ENCODE measurements at places on chromosomes 2 and 18. TPM values are rescaled to one million over a fixed set of nuclear protein-coding genes. Genes with fewer than 3 reads are reported as not detected.

Gene DLGAP1
- 0.36 TPM for total RNA-seq

Gene VSNL1
- total RNA-seq, result not detected

Gene NEB
- 1.2 TPM for total RNA-seq

Gene MEP1B
- not detected for total RNA-seq

Gene FNDC4
- total RNA-seq, result not detected

Gene DAPL1
- total RNA-seq, result not detected

Gene RFX8
- total RNA-seq, result 1.1 TPM

Gene LYPD1
- not detected for total RNA-seq

Gene GALNT3
- total RNA-seq, result 3.3 TPM

Gene ST8SIA5
- not detected for total RNA-seq

Gene PIEZO2
- not detected for total RNA-seq

Gene WBP1
- total RNA-seq, result 79.1 TPM

Gene MRPL19
- 10.7 TPM for total RNA-seq

Gene RGPD4
- 0.53 TPM for total RNA-seq

Gene CAPN14
- total RNA-seq, result 0.20 TPM

Gene CLEC4F
- total RNA-seq, result not detected

Gene ASAP2
- total RNA-seq, result not detected

Gene GRHL1
- total RNA-seq, result 0.38 TPM

Gene AGXT
- total RNA-seq, result not detected

Gene TTC32
- 54.2 TPM for total RNA-seq

Gene TCF23
- total RNA-seq, result not detected

Gene CDH7
- not detected for total RNA-seq

Gene MOCOS
- total RNA-seq, result not detected

Gene VWC2L
- not detected for total RNA-seq

Gene SCRN3
- total RNA-seq, result 7.6 TPM

Gene CDK5R2
- not detected for total RNA-seq

Gene TOGARAM2
- 2.0 TPM for total RNA-seq

Gene OSBPL1A
- 2.7 TPM for total RNA-seq

Gene ALPI
- not detected for total RNA-seq

Gene VIL1
- 0.20 TPM for total RNA-seq

Gene RBM43
- 15.0 TPM for total RNA-seq

Gene NEURL3
- total RNA-seq, result not detected

Gene IL36B
- not detected for total RNA-seq

Gene ALPP
- total RNA-seq, result not detected

Gene CD226
- total RNA-seq, result 74.8 TPM

Gene ANKRD62
- total RNA-seq, result not detected

Gene EVX2
- total RNA-seq, result not detected

Gene PNO1
- 29.5 TPM for total RNA-seq

Gene SCYGR4
- total RNA-seq, result not detected

Gene KIAA2012
- not detected for total RNA-seq

Gene CELF4
- not detected for total RNA-seq

Gene GPR155
- 8.3 TPM for total RNA-seq

Gene IL36G
- not detected for total RNA-seq

Gene KLHL41
- not detected for total RNA-seq

Gene COA5
- total RNA-seq, result 29.2 TPM

Gene CCL20
- 2.2 TPM for total RNA-seq

Gene ARHGAP28
- not detected for total RNA-seq

Gene FBXO36
- 0.84 TPM for total RNA-seq

Gene OBSL1
- total RNA-seq, result 0.49 TPM

Gene CACNB4
- 0.20 TPM for total RNA-seq

Gene TNFAIP6
- not detected for total RNA-seq

Gene CNTNAP5
- total RNA-seq, result not detected

Gene CCDC148
- not detected for total RNA-seq
